ENCODE measurements at places on chromosomes 12 and 14.

- no peak for DNase-seq
These were observed 6.9 kb upstream of the NUDT14 start for GRCh38 chr14:105187935-105188524.

GRCh38 chr14:102523569-102524450, 14.2 kb upstream of the ANKRD9 start:
- no peak for DNase-seq

- DNase-seq, result peak; percentile 60
These were observed 114.6 kb downstream of the PPFIA2 start for GRCh38 chr12:81644503-81644902.

DNA sequence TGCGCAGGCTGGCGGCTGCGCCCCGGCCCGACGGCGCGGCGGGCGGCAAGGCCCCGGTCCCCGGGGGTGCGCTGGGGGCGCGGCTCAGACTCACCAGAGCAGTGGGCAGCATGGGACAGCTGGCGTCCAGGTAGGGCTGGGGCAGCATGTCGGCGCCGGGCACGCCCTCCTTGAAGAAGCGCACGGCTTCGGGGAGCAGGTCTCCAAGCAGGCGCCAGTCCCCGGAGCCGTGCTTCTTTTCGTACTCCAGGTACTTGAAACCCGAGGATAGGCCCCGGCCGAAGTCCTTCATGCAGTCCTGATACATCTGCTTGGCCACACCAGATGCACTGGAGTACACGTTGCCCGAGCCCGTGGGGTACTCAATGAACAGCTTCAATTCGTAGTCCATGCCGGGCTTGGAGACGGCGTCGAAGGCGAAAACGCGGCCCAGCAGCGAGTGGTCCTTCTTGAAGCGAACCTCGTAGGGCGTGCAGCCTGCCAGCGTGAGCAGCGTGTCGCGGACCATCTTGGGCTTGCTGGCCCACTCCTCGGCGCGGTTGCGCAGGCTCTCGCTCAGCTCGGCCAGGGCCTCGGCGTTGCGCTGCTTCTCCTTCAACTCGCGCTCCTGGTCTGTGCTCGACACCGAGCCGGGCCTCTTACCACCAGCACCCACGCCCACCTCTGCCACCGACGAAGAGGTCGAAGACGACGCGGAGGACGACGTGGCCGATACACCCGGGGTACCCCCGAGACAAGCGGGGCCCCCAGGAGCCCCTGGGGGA, 2.2 kb downstream of the IRF2BPL start:
- DNase-seq, result peak; percentile 44

DNA sequence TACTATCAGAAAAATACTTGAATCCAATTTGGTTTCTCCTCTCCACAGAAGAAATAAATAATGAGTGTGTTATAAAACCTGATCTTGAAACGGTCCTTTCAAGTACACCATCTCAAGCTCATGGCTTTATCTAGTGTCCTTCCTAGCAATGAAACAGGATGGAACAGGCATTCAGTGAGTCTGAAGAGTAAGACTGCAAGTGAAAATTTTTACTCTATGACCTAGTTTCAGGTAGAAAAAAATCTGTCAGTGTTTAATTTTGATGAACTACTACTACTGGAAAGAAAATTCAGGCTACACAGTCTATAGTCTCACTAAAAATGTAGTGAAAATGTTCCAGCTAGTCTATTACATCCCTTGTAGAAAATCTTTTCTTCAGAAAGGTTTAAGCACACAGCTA, 7.7 kb downstream of the CBX5 start:
- DNase-seq, result no peak

DNA sequence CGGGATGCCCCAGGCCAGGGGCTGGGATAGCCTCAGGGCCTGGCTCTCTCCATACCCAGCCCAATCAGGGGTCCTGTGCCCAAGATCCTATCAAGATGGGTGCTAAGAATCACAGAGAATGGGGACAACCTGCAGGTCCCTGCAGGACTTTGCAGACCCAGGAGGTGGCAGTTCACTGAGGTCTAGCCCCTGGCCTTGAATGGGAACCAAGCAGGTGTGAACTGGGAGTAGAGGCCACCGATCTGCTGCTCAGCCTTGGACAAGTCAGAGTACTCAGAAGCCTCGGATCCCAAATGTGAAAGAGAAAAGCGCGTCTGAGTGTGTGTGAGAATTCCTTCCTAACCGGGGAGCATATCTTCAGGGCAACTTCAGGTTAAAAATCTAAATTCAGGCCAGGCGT, 76.2 kb downstream of the ARL6IP4 start:
- DNase-seq, result no peak

DNA sequence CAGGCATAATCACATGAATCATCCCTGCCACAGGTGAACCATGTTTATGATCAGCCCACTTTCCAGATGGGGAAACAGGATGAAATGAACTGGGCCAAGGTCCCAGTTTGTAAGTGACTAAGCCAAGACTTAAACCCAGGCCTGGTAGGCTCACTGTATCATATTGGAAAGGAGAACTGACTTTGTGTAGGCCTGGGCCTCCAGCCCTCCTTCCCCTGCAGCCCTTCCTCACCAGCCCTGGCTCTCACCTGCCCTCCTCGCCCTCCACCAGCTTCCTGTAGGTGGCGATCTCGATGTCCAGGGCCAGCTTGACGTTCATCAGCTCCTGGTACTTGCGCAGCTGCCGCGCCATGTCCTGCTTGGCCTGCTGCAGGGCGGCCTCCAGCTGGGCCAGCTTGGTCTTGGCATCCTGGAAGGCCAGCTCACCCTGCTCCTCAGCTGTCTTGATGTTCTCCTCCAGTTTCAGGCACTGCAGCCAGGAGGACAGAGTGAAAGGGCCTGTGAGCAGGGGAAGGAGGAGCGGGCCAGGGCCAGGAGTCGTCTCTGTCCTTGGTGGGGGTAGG, 19.8 kb downstream of the KRT80 start:
- no peak for DNase-seq

GRCh38 chr12:9086087-9086486, 29.6 kb downstream of the A2M start:
- no peak for DNase-seq

GRCh38 chr14:90400904-90401561, 4.2 kb downstream of the CALM1 start:
- no peak for DNase-seq

DNA sequence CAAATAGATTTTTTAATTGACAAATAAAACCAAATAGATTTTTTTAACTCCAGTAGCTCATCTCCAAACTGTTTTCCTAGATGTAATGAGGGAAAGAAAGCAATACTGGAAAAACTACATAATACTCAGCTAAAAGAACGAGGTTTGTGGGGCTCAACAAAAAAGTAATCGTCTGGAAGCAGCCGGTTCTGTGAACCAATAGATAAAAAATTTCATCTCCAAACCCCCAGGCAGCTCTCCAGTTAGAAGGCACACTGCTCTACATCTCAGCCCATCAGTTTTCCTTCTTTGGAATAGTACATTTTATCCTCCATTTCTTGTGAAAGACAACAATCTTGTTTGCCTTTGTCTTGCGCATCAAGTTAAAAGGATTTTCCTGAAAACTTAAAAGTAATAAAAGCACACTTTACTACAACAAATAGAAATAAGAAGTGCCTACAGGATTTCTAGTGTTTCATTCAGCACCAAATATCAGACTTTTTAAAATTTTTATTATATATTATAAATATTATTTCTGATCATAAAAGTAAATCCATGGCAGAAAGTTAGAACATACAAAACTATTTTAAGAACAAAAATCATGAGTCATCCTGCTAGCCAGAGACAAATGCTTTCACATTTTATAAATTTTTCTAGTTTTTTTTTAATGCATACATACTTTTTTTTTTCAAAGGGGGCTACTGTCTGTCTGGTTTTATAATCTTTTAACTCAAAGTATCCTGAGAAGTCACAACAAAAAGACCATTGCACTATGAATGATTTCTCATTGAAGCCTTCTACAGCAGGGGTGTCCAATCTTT, 67.7 kb downstream of the EPS8 start:
- no peak for DNase-seq

DNA sequence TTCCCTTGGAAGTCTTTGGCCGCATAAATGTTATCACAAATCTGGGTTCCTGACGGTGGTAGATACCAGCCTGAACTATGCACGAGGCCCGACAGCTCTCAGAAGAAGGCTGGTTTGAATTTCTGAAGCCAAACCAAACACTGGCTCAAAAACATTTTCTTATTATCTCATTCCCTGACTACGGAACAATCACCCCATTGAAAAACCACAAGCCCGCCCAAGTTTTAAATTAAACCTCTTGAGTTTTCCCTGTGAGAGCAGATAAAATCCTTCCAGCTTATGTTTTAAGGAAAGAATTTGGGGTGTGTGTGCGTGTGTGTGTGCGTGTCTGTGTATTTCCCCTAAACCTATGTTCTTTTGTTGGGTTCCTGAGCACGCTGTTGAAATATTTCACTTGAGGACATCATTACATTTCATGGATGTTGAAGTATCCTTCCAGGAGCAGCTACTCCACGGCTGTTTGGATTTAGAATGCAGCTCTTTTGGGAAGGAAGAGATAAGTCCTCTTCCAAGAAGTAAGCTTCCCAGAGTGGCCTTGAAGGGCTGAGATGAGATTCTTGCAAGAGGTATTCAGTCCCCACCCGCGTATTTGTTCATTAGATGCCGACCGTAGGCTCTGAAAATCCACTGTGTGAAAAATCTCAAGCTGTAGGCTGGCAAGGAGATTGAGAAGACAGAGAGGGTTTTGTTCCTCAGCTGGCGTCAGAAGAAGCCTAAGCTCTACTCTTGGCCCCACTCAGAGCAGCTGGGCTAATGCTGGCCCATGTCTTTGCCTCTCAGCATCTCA, 131.0 kb upstream of the NCOR2 start:
- DNase-seq, result peak; percentile 84

- DNase-seq, result no peak
These were observed 46.9 kb upstream of the KRR1 start for GRCh38 chr12:75558287-75558686.

DNA sequence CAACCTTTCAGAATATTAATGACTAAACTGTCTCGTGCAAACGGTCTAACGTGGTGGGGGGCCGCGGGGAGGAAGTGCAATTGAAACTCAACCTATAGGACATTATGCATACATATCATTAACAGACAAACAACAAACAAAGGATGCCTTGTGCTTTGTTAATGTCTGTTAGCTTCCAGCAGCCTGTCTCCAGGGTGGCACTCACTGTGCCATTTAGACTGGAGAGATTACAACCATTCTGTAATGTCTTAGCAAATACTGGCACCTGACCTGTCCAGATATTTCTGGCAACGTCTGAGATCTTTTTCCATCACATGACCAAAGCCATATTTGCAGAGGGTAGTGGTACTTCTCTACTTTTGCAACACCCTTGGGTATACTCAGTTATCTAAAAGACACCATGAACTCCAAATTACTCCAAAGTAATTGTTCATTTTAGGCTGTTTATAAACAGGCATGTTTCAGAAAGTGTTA, 11.6 kb downstream of the BHLHE41 start:
- no peak for DNase-seq

DNA sequence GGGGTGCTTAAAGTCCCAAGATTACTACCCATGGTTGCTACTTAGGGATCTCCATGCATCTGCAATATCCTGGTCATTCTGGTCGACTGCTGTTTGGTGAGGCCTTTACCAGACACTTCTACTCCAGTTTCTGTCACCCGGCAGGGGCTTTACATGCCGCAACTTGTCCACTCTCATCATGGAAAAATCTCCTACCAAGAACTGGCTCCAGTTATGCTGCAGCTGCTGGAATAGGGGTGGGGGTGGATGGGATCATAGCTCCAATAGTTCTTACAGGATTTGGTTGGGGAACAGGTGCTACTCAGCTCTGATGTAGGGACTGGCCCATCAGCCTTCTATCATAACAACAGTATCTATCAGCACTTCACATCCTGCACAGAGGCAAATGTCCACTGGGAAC, 51.6 kb downstream of the SPTB start:
- DNase-seq, result no peak
